Aorta (tissue), 5 donors: ENCODE measurements at places on chromosomes 2 and 18. TPM values are rescaled to one million over a fixed set of nuclear protein-coding genes. Genes with fewer than 3 reads are reported as not detected.

Gene POTEC
- polyA plus RNA-seq = not detected

Gene HOXD4
- not detected for polyA plus RNA-seq

Gene SMAD7
- polyA plus RNA-seq = 32.9 TPM

- DNase-seq = peak; percentile 59
Observed at GRCh38 chr18:48391868-48392267, 17.3 kb downstream of the ZBTB7C start.

DNA sequence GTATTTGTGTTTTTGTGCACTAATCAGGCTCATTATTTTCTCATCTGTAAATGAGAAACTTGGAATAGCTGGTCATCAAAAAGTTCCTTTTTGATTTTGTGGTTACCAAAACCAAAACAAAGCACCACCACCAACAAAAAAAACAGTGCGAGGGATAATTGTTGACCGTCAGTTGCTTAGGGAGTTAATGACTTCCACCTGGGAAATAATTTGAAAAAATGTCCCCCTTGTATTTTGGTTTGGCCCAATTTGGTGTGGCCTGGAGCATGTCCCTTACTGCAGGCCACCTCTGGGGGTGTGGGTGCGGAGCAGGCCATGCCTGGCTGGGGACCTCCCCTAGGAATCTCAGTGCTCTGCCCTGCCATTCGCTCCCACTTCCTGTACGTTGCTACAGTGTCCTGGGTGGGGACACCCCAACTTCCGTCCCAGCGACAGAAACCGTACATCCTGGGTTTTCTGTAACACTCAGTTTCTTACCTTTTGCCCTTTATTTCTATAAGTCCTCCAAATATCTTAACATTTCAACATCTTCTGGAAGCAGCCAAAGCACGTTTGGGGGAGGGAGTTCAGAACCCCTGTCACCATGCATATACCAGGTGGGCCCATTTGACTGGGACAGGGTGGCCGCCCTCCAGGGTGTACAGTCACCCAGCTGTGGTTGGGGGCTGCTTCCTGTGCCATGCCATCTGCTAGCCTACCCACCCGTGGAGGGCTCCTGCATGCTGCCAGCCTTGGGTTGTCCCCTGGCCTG lies 31.3 kb downstream of the NCK2 start:
- DNase-seq = peak; percentile 68

DNA sequence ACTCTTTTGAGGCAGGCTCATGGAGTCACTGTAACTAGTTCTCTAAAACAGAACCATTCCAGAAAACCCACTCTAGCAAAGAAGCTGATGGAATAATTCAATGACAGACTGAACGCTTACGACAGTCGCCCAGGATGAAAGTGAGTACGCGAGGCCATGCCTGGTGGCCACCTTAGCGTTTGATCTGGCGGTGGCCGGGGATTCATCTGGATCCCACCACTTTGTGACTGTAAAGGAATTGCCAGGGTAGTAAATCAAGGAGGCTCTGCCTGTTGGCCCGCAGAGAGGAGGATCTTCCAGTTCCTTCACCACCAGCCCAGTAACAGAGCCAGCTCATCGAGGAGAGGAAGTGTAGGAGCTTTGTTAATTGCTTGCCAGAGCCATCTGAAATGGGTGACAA lies 34.6 kb downstream of the GREB1 start:
- peak; percentile 35 for DNase-seq
